ENCODE measurements at places on chromosomes 12 and 14. TPM values are rescaled to one million over a fixed set of nuclear protein-coding genes. Genes with fewer than 3 reads are reported as not detected.

DNA sequence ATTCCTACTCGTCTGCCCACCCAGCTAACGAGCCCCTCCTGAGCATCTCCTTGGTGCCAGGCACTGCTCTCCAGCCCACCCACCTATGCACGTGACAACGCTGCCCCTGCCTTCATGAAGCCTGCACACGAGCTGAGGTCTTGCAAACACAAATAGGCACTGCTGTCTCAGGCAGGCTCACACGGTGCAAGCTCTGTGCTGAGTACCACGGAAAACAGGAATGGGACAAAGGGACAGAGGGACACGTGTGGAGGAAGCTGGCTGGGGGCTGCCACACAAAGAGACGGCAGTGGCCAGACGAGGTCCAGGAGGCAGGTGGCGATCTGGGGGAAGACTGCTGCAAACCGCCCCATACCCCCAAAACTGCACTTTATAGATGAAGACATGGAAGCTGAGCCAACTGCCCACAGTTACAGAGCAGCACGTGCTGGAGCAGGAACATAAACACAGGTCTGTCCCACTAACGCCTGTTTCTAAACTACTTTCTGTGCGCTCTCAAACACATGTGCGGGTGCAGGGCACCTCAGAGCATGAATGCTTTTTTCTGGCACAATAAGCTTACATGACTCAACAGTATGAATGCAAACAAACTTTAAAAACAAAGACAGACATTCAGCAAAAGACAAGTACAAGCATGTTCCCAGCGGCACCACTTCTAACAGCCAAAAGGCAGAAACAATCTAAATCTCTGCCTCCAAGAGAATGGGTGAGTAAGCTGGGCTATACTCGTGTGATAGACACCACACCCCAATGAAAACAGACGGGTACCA, 64.5 kb downstream of the AMN start:
- DNase-seq, result no peak

- no peak for DNase-seq
Observed at GRCh38 chr12:23834076-23834475, 115.4 kb downstream of the SOX5 start.

DNA sequence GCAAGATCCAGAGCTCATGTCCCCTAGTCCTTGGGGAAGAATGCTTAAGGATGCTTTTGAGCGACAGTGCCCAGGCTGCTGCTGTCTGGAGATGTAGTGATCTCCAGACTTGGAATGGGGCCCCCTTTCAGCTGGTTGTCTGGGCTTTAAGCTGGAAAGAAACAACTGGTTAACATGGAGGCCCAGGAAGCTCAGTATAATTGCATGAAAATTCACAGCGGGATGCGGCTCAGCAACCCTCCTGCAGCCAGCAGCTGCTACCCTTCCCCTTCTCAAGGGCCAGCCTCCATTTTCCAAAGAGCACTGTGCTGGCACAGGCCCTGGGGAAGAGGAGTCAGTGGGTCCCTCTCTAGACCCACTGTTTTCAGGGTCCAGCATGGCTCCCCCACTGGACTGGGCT, 26.3 kb downstream of the RAB35 start:
- no peak for DNase-seq

GRCh38 chr14:23379366-23380196, 2.7 kb downstream of the CMTM5 start:
- DNase-seq, result no peak

GRCh38 chr12:104446646-104447421, 9.9 kb upstream of the CHST11 start:
- no peak for DNase-seq

DNA sequence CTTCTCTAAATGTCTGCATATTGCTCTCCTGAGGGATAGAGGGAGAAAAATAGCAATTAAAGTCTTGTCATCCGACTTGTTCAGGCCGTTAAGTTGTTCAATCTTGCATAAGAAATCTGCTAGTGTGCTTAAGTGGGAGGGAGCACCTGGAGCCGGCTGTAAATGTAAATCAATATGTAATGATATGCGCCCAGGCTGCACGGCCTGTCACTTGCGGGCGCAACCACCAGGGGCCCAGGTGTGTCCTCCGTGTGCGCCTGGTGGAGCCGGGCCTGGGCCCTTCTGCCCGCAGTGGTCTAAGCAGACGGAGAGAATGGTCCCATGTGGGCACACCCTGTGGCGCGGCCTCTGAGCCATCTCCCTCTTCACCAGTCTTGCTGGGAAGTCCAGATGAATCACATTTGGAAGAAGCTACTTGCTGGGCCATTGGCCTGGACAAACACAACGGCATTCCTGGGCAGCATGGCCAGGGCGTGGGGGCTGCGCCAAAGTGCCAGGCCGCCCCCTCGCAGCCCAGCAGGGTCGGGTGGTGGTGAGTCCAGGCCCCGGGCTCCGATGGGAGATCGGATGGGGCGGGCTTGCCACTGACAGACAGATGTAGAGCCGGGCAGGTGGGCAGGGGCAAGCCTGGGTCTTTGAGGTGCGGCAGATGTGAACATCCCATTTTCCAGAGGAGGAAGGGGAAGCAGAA, 193.3 kb upstream of the C14orf180 start:
- DNase-seq, result no peak

AQP2 gene
- not detected for total RNA-seq
